AG09319 (cell line): ENCODE measurements at places on chromosomes 5 and 9.

DNA sequence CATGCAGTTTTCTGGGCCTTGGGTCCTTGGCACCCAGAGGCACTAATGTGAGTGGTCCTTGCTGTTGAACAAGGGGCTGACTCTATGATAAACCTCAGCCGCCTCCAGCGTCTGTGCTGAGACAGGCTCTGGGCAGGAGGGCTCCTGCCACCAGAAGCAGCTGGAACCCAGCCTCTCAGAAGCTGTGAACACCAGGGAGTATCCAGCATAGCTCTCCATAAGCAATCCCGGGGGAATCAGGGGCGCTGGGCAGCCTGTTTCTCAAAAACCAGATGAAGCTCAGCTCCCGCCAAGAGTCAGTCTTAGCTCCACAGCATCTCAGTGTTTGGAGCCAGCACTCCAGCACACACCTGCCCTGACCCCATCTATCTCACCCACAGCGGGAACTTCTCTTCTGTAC is 170.2 kb downstream of the HSPA4 start:
- no peak for DNase-seq

DNA sequence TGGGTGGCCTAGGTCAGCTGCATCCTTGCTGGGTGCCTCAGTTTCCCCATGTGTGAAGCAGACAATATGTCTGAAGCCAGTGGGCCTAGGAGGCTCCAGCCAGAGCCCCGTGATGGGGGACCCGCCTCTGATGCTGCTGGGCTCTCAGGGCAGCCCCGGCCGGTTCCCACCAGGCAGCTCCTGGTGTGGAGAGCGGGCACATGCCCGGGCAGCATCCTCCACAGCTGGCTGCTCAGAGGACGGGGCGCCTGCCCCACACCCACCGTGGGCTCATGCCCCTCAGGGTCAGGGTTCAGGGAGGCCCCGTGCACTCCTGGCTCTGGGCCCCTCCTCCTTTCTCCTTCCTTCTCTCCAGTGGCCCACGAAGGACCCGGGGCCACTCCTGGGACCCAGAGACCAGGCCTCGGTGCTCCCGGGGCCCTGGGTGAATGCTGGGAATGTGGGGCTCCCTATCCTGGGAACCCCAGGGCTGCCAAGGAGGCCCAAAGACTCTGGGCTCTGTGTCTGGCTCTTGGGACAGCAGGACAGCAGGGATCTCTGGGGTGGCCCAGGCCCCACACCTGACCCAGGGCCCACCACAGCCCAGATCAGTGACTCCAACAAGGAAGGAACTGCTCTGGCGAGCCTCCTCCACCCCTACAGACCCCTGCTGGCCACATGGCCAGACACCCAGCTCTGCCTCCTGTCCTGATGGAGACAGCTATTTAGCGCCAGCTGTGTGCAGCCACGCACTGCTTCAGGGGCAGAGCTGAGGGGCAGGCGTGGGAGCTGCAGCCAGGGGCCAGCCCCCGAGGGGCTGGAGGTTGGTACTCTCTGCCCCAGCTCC is 39.5 kb upstream of the EGFL7 start:
- no peak for DNase-seq

DNA sequence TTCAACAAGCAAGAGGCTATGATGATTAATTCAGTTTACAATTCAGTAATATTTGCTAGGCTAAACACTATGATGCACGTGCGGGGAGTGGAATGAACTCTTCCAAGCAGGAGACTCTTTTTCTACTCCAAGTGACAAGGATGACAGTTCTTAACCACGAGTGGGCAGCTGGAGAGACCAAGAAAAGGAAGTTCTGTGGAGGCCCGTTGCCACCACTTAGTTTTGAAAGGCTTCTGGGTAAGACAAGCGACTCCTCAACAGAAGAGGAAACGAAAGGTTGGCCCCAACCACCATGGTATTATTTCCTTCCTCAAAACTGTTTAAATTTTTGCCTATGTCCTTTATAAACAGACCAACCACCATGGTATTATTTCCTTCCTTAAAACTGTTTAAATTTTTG is 2.8 kb downstream of the DCAF12 start:
- DNase-seq, result no peak

- DNase-seq, result no peak
Measured at GRCh38 chr9:121732886-121733285, 81.5 kb downstream of the DAB2IP start.

DNA sequence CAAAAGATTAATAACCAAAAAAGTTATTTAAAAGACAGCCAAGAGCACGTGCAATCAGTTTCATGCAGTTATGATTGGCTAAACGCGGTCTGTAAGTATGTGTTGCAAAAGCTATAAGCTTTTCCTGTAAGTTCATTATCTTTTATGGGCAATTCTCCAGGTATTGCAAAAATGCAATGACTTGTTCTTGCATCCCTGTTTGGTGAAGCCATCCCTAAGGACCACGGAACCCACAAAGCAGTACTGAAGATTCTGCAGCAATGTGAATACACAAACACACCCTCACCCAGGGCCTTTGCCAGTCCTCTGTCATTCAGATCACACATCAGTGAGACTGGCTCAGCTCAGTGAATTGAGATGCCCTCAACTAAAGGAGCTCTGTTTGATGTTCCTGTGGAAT is 11.4 kb downstream of the GCNT4 start:
- no peak for DNase-seq
